ENCODE measurements at places on chromosomes 11 and 22.

- no peak for DNase-seq
These were observed 50.7 kb downstream of the PPME1 start for GRCh38 chr11:74221816-74222215.

- no peak for DNase-seq
These were observed 56.4 kb downstream of the SMIM38 start for GRCh38 chr11:69211920-69212797.

- no peak for DNase-seq
These were observed 6.1 kb upstream of the A4GALT start for GRCh38 chr22:42726811-42727210.

GRCh38 chr11:113270080-113270479 is 44.3 kb upstream of the TTC12 start:
- no peak for DNase-seq

DNA sequence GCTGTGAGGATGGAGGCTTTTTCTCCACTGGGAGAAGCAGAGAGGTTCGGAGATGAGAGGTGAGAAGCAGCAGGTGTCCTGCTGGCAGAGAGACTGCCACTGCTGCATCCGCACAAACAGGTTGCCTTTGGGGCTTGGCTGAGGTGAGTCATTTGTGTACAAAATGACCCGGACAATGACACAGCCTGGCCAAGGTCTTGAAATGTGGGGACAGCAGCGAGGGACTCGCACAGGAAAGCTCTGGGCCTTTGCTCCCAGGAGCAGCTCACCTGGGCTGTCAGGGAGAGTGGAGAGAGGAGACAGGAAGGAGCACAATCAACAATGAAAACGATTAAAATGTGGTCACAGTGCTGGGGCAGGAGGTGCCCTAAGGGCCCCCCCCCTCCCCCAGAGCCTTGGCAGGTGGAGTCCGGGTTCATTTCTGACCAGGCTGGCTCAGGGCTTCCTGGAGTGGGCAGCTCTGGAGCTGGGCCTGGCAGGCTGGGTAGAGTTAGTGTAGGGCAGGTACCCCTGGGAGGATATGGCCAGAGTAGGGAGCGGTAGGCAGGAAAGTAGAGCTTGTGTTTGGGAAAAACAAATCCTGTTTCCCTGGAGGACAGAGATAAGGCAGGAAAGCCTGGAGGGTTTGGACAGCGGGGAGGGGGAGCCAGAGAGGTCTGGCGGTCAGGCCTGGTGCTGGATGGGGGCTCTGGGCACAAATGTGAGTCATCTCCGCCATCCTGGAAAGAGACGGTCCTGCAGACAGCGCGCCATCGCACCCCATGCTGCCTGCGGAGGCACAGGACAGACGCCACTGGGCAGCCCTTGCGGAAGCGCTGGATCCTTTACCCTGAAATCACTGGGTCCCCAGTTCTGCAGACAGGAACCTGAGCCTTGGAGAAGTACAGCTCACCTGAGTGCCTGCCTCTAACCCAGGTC is 37.8 kb upstream of the CELSR1 start:
- no peak for DNase-seq

DNA sequence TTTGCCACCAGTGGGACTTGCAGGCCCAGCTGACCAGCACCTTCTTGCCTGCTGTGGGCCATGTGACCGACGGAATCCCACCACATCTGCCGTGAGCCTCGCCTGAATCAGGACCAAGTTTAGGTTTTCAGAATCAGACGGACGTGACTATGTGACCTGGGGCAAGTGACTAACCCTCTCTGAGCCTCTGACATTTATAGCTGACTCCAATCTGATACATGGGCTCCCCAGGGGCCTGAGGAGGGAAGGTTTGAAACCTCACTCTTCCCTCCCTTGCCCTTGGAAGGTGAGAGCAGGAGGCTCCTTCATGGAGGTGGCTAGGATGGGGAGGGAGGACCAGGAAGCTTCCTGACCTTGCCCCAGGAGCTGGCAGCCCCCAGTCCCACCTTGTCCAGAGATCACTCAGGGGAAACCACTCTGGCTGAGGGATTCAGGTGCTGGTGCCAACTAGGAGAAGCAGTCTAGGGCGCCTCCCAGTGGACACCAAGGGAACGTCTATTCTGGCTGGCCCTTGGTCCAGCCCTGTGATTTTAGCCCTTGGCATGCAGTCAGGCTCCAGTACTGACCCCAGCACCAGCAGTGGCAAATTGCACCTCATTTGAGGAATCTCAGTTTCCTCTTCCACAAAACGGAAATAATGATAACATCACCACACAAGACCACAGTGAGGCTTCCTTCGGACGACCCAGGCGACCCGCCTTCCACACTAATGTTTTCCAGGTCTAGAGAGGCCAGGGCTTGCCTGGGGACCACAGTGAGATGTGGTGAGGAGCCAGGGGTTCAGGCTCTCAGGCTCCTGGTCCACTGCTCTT is 47.2 kb upstream of the SYT7 start:
- no peak for DNase-seq

Data from effector CD8-positive, alpha-beta T cell (primary cell).